ENCODE measurements at places on chromosomes 2 and 18. TPM values are rescaled to one million over a fixed set of nuclear protein-coding genes. Genes with fewer than 3 reads are reported as not detected.

DNA sequence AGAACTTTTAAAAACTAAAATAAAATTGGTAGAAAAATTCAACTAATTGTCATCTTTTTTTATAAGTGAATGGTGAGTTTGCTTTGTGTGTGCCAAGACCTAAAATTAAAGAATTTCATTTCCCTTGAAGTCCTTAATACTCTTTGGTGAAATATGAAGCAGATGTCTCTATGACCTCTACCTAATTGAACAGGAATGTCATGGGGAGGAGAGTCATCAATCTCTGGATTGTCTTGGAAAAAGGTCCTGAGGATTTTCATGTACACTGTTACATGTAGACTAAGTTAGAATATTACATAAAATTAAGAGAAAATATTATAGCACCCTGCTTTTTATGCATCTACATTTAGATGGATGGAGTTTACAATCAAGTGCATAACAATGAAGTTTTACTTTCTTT is 177.9 kb upstream of the LRP1B start:
- no peak for DNase-seq

GRCh38 chr2:16058256-16058655 is 117.9 kb downstream of the MYCN start:
- no peak for DNase-seq

GRCh38 chr2:95029898-95030341 is 4.4 kb downstream of the MAL start:
- no peak for DNase-seq

- no peak for DNase-seq
These were observed 215.7 kb upstream of the HNMT start for GRCh38 chr2:137748533-137748932.

DNA sequence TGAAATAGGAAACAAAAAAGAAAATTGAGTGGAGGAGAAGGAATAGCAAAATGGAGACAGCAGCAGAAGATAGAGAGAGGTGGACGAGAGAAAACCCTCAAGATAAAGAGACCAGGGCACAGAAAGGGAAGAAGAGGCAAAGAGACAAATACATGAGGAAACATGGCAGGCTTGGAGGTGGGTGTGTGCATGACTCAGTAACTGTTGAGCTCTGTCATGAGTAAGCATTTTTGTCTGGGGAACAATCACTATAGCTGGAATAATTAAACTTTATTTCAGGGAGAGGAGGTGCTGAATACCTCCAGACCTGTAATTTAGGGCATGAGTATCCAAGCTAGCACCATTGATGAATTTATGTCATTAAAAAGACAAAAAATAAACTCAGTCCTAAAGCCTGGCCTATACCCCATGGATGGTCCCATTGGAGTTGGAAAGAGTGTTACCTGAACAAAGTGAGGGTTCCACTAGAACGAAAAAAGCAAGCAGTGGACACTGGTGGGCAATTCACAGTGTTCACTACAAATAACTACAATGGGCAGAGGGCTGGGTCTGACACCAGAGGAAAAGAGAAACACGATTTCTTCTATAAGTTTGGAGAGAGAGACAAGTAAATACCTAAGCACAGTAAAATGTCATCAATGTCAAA is 145.5 kb downstream of the ADCYAP1 start:
- DNase-seq, result no peak

Gene TEKT4
- total RNA-seq, result 0.34 TPM
